ENCODE measurements at places on chromosomes 13 and 19.
A peak's percentile ranks its signal among the peaks of the same experiment; 100 is the strongest.

GRCh38 chr19:10796653-10797052, 39.4 kb downstream of the TMED1 start:
- no peak for DNase-seq

- no peak for DNase-seq
These were observed 12.1 kb upstream of the CEACAM16 start for GRCh38 chr19:44686896-44687295.

DNA sequence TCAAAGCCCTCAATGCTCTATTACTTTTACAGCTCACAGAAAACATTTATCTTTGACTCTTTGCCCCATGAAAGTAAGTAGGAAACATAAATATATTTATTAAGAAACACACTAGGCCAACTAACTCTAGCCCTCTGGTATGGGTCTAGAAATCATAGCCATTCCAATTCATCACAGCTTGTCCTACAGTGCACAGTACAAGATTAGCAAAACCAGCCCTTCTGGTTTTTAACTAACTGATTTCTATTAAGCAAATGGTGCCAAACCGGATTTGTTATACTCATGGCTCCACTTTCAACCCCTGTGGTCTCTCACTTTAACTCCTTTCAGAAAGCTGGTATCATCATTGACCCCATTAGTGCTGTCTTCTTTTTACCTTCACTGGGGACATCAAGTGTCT, 5.6 kb upstream of the LRRC63 start:
- DNase-seq = no peak

DNA sequence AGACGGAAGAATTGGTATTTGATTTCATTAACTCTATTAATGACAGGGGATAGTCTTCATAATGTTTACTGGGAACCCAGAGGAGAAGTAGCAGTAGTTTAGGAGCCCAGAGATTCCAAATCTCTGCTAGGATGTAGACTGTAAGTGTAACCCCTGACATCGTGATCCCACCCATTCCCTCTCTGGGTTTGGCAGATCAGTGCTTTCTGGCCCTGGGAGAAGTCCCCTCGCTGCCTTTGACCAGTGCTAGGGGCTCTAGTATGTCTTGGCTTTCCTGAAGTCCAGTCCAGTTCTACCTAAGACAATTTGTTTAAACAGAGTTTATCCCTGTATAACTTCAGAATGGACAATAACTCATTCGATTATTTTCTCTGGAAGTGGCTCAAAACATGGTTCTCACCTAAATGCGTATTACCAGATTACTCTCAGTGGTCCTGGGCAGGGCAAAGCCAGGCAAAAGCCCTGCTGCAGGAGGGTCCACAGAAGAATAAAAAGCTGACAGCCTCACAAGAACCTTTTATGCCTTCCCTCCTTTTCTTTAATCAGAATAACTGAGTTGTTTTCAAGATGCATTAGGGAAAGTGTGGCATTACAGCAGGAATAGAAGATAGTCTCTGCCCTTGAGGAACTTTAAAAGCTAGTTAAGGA, 11.8 kb downstream of the KLF5 start:
- DNase-seq = no peak

- no peak for DNase-seq
These were observed 289.2 kb upstream of the KLF12 start for GRCh38 chr13:74423434-74423833.

GRCh38 chr13:97385854-97386253, 48.1 kb upstream of the RAP2A start:
- DNase-seq = peak; percentile 19

- no peak for DNase-seq
These were observed 17.5 kb upstream of the ZNF414 start for GRCh38 chr19:8531470-8531869.

DNA sequence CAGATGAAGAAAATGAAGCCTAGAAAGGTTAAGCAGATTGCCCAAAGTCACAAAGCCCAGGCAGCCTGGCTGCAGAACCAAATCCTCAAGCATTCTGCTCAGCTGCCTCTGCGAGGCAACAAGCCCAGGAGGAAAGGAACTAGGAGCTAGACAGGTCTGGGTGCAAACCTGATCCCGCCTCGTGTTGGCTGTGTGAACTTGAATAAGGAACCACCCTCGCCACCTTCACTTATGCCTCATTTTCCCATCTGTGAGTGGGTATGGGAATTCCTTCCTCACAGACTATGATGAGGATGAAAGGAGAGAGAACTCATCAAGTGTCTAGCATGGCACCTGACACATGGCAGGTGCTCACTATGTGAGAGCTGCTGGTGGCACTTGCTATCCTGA, 6.6 kb downstream of the SMG9 start:
- DNase-seq = no peak

- DNase-seq = no peak
These were observed 448.4 kb downstream of the COG6 start for GRCh38 chr13:40103864-40104263.

DNA sequence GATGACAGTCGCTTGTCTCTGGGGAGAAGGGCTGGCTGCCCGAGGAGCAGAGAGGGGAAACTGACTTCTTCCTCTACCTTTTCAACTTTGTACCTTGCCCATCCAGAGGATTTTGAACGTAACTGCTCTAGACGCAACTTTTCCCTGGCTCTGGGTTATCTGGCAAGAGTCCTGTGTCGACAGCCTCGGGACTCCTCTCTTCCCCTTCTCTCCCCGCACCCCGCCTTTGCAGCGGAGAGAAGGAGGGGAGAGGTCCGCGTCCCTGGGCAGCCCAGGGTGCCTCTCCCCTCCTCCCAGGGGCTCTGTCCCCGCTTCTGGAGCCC, 574 bp downstream of the SH3GL1 start:
- peak; percentile 40 for DNase-seq

DNA sequence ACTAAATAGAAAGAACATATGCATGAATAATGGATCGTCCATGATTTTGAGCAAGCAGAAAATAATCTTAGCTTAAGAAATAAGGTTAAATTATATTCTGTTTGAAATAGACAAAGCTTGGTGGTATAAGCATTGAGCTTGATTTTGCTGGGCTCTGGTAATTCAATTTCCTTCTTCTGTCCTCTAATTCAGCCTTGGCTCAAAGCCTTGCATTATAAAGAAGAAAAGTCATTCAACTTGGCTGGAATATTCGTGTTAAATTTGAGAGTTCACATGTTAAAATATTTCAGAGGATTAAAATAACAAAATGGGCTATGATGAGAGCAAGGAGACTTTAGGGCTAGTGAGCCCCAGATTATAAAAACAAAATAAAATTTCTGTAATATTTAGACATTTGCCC, 415.4 kb upstream of the PCDH20 start:
- DNase-seq = no peak

DNA sequence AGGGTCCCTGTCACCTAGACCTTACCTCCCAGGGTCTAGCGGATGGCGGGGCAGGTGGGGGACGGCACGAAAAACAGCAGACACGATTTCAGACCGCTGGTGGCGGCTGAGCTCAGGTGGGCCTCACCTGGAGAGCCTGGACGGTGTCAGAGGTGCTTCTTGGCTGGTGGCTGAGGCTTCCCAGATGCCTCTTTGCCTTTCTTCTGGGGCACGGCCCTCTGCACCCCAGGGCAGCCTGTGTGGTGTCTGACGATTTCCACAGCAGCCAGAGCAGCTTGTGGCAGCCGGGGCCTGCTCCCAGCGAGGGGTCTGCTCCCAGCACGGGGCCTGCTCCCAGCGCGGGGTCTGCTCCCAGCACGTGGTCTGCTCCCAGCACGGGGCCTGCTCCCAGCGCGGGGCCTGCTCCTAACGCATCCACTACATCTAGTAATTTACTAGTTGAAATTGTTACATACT, 66.7 kb downstream of the ATP11A start:
- DNase-seq = no peak

GRCh38 chr19:313169-313987, 22.2 kb upstream of the PLPP2 start:
- DNase-seq = no peak

- DNase-seq = no peak
These were observed 52.5 kb downstream of the FOXO1 start for GRCh38 chr13:40613914-40614313.

- no peak for DNase-seq
These were observed 11.7 kb upstream of the DGKH start for GRCh38 chr13:42036711-42037110.

- DNase-seq = no peak
These were observed 12.7 kb downstream of the ARHGAP45 start for GRCh38 chr19:1079566-1080111.

Measured in EH (cell line).